ENCODE measurements at places on chromosomes 7 and 10.

- DNase-seq = peak; percentile 69
Measured at GRCh38 chr10:114684084-114684821, 26.2 kb upstream of the ABLIM1 start.

GRCh38 chr10:31756729-31757110 lies 171.9 kb downstream of the ARHGAP12 start:
- DNase-seq = no peak

DNA sequence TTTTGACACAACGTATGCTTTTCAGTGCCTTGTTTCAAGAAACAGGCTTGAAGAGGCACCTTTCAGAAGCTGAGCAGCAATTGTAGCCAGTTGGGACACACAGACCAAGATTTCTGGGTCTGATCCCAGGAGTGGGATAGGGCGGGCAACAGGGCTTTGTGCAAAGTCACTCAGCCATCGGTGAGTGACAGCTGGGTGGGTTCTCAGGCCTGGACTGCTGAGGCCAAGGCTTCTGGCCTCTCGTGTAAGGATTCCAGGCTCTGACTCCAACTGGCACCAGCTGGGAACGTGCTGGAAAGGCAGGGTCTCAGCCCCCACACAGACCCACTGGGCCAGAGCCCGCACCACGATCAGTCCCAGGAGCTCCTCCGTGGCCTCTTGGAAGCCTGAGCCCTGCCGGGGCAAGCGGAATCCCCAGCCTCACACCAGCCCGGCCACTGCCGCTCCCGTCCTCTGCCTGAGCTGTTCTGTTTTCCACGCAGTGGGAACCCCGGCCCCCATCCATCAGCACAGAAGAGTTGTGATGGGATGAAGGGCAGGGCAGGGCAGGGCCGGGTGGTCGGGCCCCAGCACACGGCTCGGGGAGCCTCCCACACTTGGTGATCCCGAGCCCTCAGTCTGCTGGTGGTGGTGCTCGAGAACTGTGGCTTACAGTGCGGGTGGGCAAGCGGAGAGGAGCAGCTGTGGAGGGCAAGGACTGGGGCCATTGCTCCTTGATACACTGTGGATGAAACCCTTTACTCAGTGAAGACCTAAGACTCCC lies 46.8 kb downstream of the VIPR2 start:
- DNase-seq = peak; percentile 60

DNA sequence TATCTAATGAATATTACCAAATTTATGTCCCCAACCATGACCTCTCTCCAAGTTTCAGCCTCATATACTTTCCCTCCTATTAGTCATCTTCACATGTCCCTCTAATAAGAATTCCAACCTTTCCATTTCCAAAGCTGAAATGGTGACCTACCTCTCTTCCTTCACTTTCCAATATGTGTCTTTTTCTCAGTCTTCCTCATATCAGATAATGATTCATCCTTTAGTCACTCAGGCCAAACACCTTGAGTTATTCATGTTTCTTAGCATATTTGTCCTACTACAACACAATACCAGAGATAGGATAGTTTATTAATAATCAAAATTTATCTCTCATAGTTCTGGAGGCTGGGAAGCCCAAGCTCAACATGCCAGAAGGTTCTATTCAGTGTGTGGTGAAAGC lies 318.5 kb upstream of the ZWINT start:
- no peak for DNase-seq

- DNase-seq = no peak
Measured at GRCh38 chr10:98366062-98366530, 48.9 kb downstream of the PYROXD2 start.

DNA sequence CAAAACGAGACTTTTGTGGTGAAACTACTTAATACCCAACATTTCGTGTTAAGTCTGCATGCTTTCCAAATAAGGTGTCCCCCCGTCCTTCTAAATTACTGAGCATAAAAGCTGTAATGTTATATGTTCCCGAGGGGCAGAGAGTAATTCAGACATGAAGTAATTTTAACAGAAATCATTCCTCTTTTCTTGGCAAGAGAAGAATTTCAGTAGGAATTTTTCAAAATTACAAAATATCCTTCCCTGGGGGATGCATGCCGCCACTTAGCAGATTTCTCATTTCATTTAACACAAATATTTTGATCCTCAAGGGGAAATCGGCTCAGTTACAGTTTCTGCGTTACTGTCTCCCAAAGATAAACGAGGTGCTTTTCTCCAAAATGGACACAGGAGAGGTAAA lies 213.2 kb upstream of the RHOBTB1 start:
- DNase-seq = no peak

DNA sequence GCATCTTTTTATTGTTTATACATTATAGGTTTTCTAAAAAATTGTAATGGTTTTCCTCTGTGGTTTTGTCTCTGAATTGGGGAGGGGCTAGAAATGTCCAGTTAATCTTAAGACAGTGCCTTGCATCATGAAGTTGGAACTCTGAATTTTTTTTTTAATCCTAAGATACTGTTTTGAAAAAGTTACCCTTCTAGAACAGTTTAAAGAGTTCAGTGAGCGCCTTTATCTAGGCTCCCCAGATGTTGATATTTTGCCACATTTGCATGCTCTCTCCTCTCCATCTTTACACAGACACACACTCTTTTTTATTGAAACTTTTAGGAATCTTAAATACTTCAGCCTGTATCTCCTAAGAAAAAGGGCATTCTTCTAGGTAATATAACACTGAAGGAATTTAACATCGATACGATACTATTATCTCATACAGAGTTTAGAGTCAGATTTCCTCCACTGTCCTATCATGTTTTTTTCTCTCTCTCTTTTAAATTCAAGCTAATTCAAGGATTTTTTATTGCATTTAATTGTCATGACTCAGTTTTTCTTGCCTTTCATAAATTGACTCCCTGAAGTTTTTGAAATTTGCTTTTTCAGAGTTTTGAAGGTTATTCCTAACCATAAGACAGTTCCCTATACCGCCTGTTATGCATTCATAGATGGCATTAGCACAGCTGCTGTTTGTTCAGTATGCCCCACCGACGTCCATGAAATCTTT lies 31.5 kb downstream of the PRKAR2B start:
- no peak for DNase-seq

GRCh38 chr7:3245077-3245476 lies 56.0 kb upstream of the SDK1 start:
- DNase-seq = no peak

- no peak for DNase-seq
Measured at GRCh38 chr10:3192856-3193635, 20.5 kb upstream of the PITRM1 start.

DNA sequence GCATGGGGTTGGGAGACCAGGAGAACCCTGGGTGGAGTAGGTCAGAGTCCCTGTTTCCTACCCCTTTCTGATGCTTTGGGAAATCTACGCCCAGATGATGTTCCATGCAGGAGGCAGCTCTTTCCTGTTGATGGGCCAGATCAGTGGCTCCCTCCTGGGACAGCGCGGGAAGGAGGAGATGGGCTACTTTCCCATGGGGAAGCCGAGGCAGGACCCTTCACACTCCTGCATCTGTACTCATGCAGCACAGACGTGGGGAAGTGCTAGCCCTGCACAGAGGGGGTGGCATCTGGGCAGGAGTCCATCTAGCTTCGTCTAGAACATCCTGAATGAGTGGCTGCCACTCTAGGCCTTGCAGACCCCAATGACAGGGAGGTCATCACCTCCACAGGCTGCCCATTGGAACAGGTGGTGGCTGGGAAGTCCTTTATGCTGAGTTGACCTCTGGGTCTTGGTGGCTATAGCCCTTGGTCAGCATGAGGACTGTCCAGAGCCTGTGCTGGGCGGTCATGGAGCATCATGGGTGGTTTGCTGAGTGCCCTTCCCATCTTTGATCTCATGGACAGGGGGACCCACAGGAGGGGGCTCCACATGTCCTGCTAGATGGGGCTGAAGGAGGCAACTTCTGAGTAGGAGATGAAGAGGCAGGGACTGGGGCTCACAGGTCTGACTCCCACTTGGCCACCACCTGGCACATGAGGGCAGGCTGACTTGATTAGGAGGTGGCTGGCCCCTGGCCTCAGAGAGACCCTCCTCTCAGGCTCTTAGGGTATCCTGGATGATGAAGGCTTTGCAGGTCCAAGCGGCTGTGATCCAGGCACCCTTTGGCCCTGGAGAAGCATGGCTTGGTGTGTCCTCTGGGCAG lies 24.6 kb downstream of the RAMP3 start:
- DNase-seq = peak; percentile 46

DNA sequence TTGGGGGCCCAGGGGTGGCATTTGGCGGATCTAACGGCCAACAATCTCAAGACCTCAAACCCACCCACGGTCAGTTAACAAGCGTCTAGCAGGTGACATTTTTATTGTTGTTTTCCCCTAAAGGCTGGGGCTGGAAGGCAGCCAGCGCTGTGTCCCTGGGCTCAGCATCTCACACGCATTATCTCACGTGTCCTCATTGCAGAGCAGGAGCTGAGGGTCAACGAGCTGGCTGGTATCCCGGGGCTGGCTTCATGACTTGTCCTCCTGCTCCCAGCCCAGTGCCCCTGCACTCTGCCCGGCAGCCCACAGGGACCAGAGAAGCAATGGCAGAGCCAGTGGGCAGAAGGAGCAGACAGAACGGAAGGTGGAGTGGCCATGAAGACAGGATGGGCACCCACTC lies 54.4 kb upstream of the TMEM273 start:
- no peak for DNase-seq

DNA sequence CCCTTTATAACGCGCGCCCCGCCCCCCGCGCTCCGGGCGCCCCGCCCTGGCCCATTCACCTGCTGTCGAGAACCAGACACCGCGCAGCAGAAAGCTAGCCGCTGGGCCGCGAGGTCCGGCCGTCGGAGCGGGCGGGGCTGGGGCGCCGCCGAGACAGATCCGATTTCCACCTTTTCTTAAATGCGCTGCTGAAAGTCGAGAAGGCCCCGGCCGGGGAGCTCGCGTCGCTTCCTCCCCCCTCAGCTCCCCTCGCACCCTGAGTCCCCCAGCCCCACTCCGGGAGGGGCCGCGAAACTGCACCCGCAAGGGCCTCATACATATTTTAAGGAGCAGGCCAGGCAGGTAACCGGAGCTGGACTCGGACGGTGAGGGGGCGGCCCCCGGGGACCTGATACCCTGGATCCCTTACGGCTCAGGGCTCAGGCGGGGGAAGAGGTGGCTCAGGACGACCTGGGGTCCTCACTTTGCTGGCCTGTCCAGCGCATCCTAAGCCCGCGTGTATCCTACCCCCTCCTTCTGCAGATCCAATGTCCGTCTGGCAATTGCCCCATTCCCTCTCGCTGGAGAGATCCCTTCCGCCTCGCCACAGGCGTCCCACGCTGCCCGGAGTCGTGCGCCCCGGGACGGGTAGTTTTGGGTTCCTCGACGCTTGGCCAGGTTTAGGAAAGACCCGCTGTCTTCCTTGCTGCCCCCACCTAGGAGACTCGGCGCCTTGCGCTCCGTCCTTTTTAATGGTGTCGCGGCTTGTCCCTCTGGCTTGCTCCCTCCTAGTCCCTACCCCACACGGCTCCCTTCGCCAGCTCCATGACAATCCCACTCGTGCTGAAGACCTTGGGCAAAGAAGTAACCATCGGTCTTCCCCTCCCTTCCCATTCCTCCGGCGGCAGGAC lies 170.6 kb downstream of the UBE2H start:
- DNase-seq = no peak

DNA sequence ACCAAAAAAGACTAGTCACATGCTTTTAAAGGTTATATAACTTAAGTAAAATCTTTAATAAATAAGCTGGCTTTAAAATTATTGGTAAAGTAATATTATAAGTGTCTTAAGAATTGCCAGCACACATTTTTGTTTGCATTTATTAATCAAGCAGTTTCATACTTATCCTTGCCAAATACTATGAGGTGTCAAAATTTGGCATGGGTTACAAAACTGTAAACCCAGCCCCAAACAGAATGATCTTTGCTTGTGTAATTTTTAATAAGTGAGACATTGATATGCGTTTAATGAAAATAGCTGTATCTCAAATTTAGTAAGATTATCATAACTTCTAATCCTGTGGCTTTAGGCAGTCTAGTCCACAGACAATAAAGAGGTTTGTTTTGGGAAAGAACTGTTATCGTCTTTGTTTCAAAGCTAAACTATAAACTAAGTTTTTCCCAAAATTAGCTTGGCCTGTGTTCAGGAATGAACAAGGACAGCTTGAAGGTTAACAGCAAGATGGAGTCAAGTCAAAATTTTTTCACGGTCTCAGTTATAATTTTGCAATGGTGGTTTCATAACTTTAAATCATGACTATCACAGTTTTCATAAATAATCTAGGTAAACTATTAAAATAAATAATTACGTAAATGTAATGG lies 72.8 kb downstream of the ST8SIA6 start:
- DNase-seq = no peak

DNA sequence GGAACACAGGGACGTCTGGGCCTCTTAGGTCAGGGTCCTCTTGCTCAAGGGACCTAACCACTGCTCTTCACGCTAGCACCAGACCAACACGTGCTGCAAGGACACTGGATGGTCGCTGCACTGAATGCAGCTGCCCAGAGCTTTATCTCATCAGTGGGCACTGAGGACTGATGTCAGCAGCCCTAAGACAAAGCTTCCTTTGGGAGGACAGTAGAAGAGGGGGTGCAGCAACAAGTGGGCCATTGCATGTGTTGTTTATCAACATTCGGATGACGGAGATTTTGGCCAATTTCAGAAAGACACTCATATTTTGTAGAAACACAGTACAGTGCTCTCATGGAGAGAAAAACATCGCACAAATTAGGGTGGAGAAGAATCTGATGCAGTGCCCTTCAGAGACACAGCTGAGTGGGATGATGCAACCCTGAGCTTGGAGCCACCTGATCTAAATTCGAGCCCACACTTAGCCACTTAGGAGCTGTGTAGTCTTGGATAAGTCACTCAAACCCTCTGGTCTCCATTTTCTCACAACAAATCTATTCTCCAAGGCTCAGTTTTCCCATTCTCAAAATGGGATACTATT lies 1.7 kb downstream of the OPALIN start:
- no peak for DNase-seq

GRCh38 chr7:134654104-134654775 lies 7.6 kb downstream of the BPGM start:
- no peak for DNase-seq

GRCh38 chr10:69552268-69552667 lies 21.0 kb downstream of the NEUROG3 start:
- DNase-seq = no peak

DNA sequence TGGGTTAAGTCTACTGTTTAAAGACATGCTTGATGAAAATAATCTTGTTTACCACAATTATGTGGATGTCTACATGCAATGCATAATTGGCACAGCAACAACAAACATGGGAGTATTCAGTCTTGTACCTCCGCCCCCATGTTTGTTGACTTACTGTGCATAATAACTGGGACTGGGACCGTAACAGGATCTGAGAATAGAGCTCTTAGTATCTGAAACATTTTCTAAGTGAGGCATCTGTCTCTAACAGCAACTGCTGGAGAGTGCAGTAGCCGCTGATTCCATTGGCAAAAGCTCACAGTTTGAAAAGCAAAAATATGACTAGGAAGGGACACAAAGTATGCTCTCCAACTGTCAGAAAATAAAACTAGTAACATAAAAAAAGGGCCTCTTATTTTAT lies 61.6 kb downstream of the ENO4 start:
- no peak for DNase-seq

DNA sequence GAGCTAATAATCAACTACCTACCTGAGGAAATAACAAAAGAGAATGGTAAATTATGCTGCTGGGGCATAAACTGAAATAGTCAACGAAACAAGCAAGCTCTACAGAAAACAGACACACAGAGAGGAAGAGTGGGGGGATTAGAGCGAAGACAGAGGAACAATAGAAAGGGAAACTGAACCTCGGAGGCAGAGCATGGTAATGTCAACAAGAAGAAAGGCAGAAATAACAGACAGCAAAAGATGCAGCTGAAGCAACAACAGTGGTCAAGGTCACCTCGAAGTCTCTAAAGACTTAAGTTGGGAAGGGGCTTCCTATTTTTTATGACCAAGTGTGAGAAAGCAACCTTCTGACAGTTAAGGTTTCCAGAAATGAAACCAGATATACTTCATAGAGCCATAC lies 177.0 kb downstream of the ZNF438 start:
- no peak for DNase-seq
